ENCODE measurements at places on chromosomes 4 and X.

- DNase-seq = no peak
These were observed 300.7 kb upstream of the BOD1L1 start for GRCh38 chr4:13928214-13928613.

DNA sequence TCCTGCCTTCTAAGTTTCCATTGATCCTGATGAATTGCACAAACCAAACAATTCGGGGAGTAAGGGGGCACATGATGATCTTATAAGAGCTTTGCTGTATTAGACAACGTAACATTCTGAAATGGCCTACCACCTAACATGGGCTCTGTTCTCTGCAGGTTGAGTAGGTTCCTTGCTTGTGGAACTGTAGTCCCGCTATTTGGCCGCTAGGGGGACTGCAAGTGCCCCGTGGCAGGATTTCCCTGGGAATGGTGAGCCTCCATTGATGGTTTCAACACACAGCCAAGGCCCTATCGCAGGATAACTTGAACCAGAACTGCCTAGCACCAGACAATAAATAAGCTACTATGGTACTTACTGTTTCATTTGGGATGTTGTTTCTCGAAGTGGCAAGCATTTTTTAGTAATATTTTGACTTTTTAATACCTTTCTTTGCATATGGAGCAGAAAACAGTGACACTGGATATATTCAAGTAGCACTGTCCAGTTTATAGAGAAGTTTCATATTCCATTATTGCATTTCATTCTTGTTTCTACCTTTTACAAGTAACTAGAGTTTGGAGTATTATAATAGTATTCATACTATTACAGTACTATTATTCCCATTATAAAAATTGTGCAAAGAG lies 11.9 kb downstream of the AR start:
- DNase-seq = no peak

- DNase-seq = no peak
These were observed at the start of gene GLRA2 for GRCh38 chrX:14529290-14529989. TSS of gene GLRA2 (plus strand) at chrX:14529536. CDS start at chrX:14530058, 522 bp downstream.

DNA sequence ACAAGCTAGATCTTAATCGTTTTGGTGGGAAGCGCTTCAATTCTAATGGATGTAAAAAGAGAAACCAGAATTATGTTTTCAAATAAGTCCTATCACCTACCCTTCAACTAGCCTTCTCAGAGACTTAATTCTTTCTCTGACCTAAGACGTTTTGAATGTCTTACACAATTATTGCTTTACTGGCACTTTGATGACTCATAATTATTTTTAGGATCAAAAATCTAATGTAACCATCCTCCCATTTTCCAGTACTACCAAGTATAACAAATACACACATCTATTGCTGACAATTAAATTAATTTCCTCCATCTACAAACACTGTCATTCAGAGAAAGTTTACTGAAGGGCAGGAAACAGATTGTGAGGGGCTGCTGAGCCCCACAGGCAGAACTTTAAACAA lies 108.6 kb downstream of the PPP3CA start:
- no peak for DNase-seq

DNA sequence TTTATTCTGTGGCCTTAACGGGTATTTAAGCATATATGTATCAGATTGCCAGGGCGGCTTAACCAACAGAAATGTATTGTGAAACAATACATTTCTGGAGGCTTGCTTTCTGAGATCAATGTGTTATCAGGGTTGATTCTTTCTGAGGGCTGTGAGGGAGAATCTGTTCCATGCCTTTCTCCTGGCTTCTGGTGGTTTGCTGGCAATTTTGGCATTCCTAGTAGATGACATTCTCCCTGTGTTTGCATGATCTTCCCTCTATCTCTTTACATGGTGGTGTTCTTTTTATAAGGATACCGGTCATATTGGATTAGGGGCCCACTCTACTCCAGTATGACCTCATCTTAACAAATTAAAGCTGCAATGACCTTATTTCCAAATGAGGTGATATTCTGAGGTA lies 16.9 kb upstream of the CEP135 start:
- no peak for DNase-seq

- DNase-seq = no peak
These were observed 200.4 kb upstream of the PITX2 start for GRCh38 chr4:110823251-110823650.

GRCh38 chr4:152255437-152255836 lies 280.5 kb downstream of the FBXW7 start:
- peak; percentile 43 for DNase-seq

- no peak for DNase-seq
These were observed 33.9 kb downstream of the BMPR1B start for GRCh38 chr4:94791701-94792100.

GRCh38 chr4:170420255-170420693 lies 330.5 kb upstream of the AADAT start:
- DNase-seq = no peak

DNA sequence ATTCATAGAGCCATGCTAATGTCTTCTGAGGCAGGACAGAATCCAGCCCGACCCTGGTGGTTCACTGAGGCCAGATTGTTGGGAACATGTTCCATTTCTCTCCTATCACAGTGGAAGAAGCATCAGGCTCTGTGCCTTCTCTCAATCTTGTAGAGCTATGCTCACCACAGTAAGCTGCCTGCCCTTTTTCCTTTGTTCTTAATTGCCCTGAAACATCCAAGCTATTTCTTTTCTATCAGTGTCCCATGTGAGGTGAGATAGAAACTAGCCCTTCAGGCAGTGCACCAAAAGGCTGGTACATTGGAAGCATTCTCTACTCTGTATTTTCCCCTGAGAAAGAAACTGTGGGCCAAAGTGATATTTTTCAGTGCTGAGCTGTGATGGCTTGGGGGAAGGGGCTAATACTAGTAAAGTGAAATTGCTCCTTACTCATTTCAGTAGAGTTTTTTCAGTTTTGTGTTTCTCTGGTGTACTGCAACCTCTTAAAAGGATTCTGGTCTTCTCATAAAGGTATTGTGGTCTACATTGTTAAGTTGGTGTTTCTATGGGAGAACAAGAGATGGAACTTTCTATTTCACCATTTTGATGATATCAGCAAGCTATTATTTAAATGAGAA lies 611.2 kb downstream of the RPA4 start:
- no peak for DNase-seq

GRCh38 chrX:15825936-15826335 lies 28.7 kb downstream of the AP1S2 start:
- DNase-seq = no peak

DNA sequence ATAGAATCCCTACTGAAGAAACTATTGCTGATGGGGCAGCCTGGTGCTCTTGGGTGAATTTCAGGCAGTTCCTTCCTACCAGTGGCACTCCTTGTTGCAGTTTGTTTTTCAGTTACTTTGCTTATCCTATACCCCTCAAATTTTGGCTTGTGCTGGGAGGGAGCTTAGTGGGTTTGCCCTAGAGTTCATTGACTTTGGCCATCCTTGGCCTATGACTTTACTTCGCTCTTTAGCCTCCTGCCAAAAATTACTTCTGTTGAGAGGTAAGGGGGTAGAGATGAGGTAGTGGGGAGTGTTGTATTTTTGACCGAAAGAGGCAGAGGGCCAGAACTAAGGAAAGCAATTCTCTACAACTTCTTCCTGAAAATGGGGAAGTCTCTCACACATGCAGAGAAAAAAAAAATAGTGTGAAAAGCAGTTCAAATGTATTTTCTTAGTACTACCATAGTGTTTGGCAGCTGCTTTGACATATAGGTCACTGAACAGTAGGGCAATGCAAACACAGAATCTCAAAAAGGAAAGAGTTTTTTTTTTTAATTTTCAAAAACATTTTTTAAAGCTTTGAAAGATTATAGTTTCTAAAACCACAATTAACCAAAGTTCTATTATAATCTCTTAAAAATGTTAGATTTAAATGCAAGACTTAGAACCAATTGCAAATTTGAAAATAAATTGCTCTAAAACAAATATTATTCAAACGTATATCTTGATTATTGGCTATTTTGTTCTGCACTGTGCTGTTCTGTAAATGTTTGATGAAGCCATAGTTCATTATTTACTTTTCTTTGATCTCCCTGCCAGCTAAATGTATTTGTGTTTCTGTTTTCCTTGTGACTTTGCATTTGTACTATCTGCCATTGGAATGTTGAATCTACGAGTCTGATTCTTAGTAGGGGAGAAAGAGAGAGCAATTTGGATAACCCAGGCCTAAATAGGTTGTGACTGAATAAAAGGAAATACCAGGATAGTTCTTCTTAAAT lies 73.6 kb downstream of the DCK start:
- no peak for DNase-seq

- peak; percentile 30 for DNase-seq
These were observed 88.3 kb downstream of the NHSL2 start for GRCh38 chrX:71998836-71999509.

DNA sequence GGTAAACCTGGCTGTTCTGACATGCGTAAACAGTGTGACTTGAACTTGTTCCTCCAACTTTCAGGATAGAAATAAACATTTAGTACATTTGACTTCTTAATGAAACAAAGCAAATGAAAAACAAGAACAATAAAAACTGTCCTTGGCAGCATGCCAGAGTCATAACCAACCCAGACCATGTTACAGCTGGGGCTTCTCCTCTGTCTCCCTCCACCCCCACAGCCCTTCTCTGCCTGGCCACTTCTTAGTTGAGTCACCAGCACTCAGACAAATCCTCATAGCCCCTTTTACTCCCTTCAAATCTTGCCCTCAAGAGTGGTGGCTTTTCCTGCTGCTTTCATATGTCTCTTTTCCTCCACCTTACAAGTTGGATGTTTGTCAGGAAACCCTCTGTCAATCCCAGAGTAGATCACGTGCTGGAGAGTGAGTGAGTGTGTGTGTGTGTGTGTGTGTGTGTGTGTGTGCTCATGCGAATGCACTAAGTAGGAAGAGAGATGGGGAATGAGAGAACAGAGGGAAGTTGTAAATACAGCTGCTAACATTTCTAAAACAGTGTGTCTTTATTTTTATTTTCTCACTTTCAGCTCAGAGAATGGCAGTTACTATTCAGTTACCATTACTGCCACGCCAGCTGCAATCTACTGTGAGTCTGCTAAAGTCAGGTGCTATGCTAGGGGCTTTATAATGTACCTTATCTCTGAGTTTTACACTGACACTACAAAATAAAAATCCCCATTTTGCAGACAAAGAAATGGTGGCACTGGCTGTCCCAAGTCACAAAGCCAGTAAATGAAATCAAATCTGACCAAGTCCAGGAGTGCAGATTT lies 15.0 kb downstream of the SCARB2 start:
- DNase-seq = no peak

DNA sequence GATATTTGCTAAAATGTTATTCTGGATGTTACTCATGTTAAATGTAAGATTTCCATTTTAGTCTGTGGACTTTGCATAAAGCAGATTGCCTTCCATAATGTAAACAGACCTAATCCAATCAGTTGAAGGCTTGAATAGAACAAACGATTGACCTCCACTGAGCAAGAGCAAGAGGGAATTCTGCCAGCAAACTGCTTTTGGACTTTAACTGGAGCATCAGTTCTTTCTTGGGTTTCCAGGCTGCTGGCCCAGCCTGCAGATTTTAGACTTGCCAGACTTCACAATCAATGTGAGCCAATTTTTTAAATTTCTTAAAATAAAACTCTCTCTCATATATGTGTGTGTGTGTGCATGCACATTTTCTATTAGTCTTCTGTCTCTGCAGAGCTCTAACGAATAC lies 1248.8 kb downstream of the ADGRL3 start:
- no peak for DNase-seq

GRCh38 chrX:70432936-70433847 lies 10.1 kb downstream of the GDPD2 start:
- DNase-seq = no peak

DNA sequence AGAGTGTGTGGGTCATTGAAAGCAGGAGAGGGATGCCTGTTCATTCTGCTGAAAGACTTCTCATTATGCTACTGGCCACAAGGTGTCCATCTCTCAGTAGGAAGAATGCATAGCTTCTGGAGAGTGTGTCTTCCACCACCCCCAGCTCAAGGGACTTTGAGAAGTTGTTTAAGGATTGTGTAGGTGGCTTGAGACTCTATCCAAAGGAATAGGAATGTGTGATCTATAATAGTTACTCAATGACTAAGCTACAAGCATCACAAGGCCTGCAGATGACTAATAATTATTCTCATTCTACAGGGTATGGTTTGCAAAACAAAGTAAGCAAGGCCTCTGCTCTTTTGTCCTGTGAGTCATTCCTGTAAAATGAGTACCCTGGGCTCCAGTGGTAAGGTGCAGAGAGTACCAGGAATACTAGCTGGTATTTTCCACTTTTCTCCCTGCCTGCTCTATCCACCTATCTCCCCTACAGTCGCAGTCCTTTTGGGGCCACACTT lies 279.8 kb upstream of the BOD1L1 start:
- no peak for DNase-seq

GRCh38 chrX:108811891-108812290 lies 75.5 kb upstream of the IRS4 start:
- no peak for DNase-seq

GRCh38 chrX:109281483-109282275 lies 200.2 kb downstream of the GUCY2F start:
- DNase-seq = no peak

- DNase-seq = no peak
These were observed 110.4 kb upstream of the EDNRA start for GRCh38 chr4:147370473-147370872.

- no peak for DNase-seq
These were observed 210.0 kb downstream of the SPANXN3 start for GRCh38 chrX:143306991-143307937.

GRCh38 chr4:81827577-81828202 lies 356.0 kb upstream of the RASGEF1B start:
- no peak for DNase-seq

DNA sequence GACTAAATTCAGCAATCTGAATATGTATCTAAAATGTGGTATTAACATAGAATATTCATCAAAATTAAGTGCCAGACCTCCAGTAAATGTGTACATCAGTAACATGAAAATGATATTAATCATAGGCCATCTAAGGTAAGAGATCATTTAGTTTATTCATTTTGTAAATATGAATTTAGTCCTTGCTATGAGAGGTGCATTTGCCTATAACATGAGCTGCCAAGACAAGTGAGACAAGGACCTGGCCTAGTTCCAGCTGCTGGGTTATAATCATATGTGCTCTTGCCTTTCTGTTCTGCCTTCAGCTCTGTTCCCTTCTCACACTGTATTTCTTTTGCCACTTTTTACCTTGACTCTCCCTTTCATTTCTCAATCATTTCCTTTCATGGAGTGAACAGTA lies 160.0 kb downstream of the STIM2 start:
- no peak for DNase-seq

DNA sequence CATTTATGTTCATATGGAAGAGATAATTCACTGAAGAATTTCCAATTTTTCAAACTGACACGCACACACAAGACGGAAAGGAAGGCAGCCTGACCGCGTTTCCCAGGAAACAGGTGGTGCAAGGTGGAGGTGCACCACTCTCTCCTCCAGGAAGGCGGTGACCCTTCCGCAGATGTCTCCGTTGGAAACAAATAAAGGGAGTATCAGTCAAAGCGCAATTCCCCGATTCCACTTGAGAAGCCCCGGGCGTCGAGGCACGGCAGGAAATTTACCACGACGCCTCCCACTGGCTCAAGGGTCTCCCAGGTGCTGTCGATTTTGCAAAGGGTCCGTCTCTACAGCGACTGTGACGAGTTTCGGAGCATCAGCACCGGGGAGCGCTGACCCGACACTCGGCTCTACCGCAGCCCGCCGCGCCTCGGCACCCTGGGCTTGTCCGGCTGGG lies 770 bp upstream of the TIGD2 start:
- no peak for DNase-seq

- DNase-seq = no peak
These were observed 13.4 kb upstream of the ZCCHC18 start for GRCh38 chrX:104098919-104099318.

Measured in activated CD4-positive, alpha-beta T cell treated with anti-CD3 and anti-CD28 coated beads, Interleukin-2, amount 50 U/mL, for 4 hours (primary cell).